ENCODE measurements at places on chromosomes 12 and 14.
A peak's percentile ranks its signal among the peaks of the same experiment; 100 is the strongest.

DNA sequence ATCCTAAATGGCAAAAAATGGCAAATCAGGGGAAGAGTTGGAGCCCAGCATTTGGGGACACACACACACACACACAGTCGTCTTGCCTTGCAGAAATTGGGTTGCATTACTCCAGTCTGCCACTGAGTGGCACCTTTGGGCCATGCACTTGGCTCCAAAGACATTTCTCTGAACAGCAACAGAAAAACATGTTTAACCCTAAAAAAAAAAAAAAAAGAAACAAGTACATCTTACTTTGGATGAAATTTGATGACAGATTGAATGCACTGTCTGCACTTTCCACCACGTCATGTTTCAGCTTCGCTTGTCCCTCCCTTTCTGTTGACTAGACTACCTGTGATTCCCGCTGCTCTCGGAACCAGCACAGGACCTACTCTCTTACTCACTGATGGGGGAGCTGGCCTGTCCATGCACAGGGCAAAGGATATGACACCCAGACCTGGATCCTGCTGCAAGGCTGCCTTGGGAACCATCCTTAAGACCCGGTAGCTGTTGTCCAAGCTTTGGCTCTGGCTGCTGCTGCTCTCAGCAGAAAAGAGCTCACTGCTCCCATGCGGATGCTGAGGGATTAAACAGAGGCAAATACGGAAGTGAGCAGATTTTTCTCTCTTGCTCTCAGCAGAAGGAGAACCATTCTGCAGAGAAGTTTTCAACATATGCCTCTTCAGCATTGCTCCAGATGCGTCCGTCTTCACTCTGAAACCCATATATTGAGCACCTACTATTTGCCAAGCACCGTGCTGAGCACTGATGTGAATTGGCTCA lies 376.8 kb downstream of the DPF3 start:
- peak; percentile 82 for DNase-seq

DNA sequence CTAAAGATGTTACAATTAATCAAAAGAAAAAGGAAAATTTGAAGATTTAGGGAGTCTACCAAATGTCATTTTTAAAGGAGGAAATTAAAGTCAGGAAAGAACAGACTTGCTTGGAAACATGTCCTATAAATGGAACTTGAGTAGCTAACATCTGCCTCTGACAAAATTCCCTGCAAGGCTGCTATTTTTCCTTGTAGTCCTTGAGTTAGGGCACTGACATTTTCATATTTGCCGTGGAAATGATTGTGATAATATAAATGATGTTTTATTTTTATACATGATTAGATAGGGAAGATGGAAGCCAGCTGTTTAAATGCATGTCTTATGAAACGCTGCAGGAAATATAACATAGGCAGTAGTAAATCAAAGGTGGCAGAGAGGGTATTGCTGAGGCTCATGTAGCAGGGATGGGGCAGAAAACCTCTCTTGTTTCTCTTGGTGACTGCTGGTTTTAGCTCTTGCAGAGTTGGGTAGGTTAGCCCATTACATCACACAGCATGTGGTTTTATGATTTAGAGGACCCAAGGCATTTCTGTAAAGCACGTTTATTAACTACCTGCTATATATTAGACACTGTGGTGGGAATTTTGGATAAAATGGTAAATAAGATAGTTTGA lies 21.7 kb downstream of the NUBPL start:
- DNase-seq = no peak

- DNase-seq = no peak
Measured at GRCh38 chr14:28163233-28163632, 603.4 kb upstream of the FOXG1 start.

GRCh38 chr12:62839869-62840660 lies 94.9 kb downstream of the PPM1H start:
- DNase-seq = no peak

- DNase-seq = peak; percentile 99
Measured at GRCh38 chr14:76961631-76962302, 66.7 kb downstream of the IRF2BPL start.

- DNase-seq = peak; percentile 87
Measured at GRCh38 chr12:38906482-38907200, 1.2 kb upstream of the CPNE8 start.

GRCh38 chr12:92459850-92460249 lies 242.9 kb upstream of the PLEKHG7 start:
- DNase-seq = no peak

DNA sequence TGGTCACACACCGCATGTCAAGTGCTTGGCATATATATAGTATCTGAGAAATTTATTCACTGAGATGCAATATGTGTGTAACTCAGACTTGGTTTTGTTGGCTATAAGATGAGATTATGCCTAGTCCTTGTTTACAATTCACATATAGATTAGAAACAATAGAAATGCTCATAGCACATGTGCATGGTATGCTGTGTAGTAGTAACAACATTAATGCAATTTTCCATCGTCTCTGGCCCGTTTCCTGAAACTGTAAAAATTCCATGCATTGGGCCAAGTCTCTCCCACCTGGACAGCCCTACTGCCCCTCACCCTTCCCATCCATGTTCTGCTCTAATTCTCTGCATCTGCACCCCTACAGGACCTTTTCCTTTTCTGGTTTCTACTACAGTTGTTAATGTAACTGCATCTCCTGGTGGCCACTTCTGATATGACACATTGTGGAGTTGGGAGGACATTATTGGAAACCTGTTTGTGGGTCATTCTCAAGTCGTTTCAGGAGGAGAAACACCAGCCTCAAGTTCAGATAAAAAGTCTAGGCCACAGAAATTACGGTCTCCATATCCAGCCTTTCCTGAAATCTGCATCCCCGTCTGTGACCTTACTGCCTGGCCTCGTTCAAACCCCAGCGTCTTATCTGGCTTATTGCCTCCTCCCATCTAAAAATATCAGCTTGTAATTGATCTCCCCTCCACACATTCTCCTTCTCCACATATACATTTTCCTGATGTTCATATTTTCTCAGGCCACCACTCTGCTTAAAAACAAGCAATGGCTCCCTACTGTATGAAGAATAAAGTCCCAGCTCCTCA lies 37.5 kb downstream of the EMP1 start:
- DNase-seq = peak; percentile 61
